ENCODE measurements at places on chromosomes 1 and 21. TPM values are rescaled to one million over a fixed set of nuclear protein-coding genes. Genes with fewer than 3 reads are reported as not detected.

GRCh38 chr1:89837036-89837481 is 16.2 kb downstream of the LRRC8D start:
- DNase-seq, result no peak

GRCh38 chr1:162696286-162696862 is 64.1 kb downstream of the DDR2 start:
- no peak for DNase-seq

- DNase-seq, result no peak
Observed at GRCh38 chr21:28518630-28519029, 474.0 kb downstream of the LTN1 start.

- no peak for DNase-seq
Observed at GRCh38 chr1:162922201-162922600, 61.2 kb upstream of the CCDC190 start.

DNA sequence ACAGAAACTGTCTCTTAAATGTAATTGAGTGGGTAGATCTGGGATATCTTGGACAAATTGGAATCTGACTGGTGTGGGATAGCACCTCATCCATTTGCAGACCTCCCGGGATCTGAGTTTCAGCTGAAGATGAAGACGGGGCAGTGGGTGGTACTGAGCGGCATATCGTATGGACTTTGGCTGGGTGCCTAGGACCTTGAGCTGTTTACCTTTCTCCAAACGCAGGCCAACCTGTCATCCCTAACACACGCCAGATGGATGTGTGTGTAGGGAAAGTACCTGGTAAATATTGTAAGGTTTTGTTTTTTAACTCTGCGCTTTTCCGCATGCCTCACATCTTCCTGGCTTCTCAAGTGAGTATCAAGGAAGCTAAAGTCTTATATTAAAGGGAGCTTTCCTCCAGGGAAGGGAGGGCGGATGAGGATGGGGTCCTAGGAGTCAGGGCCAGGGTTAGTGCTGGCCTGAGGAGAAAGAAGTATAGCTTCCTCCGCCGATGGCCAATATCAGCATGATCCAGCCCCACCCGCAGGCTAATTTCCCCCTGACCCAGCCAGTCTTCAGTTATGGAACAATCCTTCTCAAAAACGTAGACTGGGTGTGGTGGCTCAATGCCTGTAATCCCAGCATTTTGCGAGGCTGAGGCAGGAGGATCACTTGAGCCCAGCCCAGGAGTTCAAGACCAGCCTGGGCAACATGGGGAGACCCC is 26.2 kb downstream of the ATP8B2 start:
- DNase-seq, result no peak

DNA sequence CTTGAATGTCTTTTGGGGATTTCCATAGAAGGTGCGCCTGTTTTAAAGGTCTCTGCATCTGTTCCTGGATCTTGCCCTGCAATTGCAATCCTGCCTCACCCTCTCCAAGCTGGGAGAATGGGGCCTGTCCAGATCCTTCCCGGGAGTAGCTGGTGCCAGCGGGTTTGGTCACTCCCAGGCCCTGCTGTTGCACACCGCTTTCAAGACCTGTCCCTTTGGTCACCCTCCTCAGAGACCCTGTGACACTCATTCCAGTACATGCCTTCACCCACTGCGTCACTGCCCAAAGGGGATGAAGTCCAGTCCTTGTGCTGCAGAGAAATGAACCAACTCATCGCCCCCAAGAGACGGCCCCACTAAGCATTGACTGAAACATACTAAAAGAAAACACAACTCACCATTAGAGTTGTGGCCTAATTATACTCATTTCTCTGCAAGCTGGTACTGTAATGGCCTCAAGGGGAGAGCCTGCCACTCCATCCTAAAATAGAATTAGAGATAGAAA is 1.9 kb upstream of the IRF2BP2 start:
- DNase-seq, result no peak

Gene CD53
- total RNA-seq, result 286 TPM

- DNase-seq, result no peak
Observed at GRCh38 chr1:36792292-36792691, 242.0 kb downstream of the GRIK3 start.

- DNase-seq, result no peak
Observed at GRCh38 chr1:216221260-216221700, 202.0 kb downstream of the USH2A start.

Gene SYF2
- total RNA-seq, result 61.5 TPM

DNA sequence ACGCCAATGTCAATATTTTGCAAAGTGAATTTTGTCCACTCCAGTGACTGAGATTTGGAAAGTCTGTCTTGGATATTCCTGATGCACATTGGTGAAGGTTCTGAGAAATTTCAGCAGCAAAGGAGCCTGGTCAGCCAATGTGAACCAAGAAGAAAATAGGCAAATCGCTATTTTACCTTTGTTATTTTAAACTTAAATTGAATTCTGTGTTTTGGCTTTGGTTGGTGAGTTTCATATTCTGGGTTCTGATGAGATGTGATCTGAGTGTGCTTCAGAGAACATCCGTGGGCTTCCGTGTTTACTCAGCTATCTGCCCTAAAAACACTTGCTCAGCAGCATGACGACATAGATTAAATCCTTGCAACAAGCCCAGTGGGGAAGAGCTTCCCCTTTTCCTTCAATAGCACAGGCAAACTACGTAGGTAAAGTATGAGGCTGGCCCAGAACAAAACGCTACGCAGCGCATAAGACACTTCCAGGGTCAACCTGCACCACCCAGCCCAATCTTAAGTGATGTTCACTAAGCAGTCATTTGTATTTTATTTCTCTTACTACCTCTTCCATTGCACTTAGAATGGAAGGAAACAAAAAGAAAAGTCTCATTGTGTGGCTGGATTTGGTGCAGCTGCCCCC is 176.4 kb upstream of the KAZN start:
- DNase-seq, result no peak

DNA sequence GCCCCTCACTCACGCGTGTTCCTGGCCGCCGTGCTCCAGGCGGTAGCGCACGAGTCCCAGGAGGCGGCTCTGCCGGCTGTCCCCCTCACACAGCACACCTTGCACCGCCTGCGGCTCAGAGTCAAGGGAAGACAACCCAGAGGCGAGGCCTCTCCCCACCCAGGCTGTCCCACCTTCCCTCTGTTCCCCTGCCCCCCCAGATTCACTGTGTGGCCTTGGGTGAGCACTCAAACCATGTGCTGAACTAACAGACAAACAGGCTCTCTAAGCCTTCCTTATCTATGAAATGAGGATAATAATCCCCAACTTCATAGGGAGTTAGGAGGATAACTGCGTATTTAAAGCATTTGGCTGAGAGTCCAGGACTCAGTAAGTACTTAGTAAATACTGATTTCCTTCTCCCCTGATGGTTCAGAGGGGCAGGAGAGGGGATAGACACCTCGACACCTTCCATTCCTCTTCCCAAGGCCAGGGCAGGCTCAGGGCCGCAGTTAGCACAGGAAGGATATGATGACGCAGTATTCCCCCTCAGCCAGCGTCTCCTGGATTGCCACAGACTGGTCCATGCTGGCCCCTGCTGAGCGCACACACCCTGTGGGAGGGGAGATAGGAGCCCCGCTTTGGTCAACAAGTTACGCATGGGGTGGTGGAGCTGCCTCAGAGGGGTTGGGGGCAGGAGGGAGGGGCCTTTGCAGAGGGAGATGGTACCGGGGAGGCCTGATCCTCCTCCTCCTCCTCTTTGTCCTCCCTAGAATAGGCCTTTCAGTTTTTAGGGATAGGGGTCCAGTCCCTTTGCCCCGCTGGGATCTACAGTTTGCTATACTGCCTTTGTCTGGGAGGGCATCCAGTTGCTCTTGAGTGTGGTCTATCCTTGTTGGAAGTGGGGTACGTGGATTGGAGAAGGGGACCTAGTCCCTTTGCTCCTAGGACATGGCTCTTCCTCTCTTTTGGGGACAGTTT is 830 bp downstream of the INPP5B start:
- DNase-seq, result no peak

Data from T-helper 17 cell (primary cell).